ENCODE measurements at places on chromosomes 11 and 22. TPM values are rescaled to one million over a fixed set of nuclear protein-coding genes. Genes with fewer than 3 reads are reported as not detected.

GRCh38 chr22:26842103-26842502 is 184.7 kb downstream of the MIAT start:
- no peak for DNase-seq

DNA sequence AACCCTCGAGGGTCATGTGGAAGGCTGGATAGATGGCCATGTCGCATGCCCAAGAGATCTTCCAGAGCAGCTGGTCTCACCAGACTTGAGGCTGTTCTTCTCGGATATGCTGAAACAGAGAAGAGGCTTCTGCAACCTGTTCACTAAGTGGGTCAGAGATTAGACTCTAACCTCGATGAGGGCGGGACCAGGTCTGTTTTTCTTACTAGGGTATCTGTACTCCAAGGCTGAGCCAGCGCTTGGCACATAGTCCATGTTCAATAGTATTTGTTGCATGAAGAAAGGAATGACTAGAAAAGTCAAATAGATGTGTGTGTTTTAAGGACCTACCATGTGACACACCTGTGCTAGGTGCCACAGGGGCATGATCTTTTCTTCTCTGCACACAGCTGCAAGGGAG is 43.6 kb downstream of the ABTB2 start:
- DNase-seq, result no peak

Gene MS4A15
- not detected for total RNA-seq

Gene CYP2D6
- not detected for total RNA-seq

Gene SUSD2
- total RNA-seq, result 43.2 TPM
